ENCODE measurements at places on chromosomes 1 and 21.

DNA sequence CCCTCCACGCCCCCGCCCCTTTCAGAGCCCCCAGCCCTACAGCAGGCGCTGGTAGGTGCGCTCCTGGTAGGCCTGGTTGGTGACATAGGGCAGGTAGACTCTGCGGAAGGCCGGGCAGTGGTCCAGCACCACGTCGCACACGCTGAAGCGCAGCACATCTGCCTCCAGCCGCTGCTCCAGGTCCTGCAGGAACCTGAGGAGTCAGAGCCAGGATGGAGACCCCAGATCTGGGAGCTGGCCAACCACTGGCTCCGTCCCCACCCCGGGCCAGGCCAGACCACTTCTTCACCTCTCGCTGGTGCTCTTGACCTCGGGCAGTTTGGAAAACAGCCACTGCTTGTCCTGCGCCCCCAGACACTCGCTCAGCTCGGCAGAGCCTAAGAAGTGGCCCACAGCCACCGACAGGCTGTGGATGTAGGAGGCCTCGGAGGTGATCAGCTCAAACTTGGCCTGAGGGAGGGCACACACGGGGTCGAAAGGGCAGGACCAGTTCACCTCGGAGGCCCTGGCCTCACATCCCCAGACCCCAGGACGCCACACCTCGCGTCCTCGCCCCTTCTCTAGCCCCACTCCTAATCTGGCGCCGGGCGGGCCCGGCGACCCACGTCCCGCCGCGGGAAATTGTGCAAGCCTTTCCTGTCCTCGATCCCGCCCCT, 6.4 kb downstream of the ARHGEF19 start:
- no peak for DNase-seq

GRCh38 chr1:32246888-32247273, at the start of gene FAM167B:
TSS of gene FAM167B (plus strand) at chr1:32247222. CDS start at chr1:32247422, 200 bp downstream.
- DNase-seq = no peak

DNA sequence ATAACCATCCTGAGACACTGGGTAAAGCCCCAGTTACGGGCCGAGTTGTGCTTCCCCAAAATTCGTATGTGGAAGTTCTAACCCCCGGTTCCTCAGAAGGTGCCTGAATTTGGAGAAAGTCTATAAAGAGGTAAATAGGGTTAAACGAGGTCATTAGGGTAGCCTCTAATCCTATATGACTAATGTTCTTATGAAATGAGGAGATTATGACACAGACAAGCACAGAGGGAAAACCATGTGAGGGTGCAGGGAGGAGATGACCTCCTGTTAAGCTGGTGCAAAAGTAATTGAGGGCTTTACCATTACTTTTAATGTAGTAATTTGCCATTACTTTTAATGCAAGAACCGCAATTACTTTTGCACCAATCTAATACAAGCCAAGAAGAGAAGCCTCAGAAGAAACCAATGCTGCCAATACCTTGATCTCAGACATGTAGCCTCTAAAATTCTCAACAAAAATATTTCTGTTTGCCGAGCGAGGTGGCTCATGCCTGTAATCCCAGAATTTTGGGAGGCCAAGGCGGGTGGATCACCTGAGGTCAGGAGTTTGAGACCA, 260.8 kb downstream of the GPATCH2 start:
- DNase-seq = no peak

DNA sequence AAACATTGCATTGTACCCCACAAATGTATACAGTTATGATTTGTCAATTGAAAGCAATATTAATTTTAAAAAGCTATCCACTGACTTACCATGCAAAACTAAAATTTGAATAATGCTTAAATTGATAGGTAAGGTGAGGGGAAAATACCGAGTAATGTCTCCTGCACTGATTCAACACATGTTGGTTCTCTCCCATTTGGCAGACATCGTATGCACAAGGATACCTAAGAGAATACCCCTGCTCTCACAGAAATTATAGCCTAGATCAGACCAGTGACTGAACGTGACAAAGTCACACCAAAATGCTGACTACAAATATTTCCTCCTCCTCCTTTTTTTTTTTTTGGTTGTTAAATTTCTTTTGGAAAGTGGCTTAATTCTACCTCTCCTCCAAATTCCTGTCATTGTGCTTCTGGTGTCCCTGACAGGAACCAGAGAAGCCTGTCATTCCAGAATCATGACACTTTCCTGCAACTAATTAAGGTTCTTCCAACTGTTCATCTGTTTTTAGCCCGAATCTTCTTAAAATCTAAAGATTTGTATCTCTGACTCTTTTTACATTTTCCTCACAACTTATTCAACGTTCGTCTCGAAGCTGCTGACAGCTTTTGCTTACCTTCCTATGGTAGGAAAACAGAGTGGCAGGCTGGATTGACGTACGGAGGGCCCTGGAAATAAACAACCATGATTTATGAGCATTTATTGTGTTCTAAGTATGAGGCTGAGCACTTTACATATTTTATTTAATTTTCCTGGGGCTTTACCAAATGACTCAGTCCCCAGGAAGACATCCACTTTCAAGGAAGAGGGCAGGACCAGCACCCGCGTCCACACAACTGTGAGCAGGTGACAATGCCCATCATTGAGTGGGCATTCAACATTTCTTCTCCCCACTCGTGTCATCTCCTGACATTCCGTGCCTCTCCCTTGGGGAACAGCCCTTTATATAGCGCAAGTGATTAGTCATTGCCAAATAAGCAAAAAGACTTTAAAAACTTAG, 57.9 kb upstream of the KCNE2 start:
- DNase-seq = no peak

GRCh38 chr1:203041351-203041932, 15.2 kb downstream of the PPFIA4 start:
- no peak for DNase-seq

DNA sequence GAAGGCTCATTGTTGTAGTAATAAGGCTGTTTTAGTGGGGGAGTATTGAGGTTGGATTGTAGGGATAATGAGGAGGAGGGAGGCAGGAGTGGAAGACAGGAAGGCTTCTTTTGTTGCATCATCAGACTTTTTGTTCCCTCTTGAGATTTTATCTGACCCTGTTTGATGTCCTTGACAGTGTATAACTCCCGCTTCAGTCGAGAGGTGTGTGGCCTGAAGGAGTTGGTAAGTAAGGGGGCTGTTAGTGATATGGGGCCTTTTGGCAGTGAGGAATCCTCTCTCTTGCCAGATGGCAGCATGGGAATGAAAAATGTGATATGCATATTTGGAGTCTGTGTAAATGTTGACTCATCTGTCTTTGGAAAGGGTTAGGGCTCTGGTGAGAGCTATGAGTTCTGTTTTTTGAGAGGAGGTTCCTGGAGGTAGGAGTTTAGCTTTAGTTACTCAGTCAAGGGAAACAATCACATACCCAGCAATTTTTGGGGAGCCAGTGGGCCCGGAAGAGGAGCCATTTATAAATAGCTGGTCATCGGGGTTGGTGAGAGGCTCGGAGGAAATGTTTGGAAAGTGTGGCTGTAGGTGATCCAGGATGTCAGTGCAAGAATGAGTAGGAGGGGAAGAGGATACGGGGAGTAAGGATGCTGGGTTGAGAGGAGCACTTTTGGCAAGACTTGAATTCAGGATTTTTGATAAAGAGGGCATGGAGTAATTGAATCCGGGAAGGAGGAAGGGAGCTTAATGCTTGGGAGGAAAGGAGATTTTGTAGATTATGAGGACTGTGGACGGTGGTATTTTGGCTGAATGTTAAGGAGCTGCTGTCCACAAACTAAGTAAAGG, 136.7 kb upstream of the ETV3 start:
- no peak for DNase-seq

DNA sequence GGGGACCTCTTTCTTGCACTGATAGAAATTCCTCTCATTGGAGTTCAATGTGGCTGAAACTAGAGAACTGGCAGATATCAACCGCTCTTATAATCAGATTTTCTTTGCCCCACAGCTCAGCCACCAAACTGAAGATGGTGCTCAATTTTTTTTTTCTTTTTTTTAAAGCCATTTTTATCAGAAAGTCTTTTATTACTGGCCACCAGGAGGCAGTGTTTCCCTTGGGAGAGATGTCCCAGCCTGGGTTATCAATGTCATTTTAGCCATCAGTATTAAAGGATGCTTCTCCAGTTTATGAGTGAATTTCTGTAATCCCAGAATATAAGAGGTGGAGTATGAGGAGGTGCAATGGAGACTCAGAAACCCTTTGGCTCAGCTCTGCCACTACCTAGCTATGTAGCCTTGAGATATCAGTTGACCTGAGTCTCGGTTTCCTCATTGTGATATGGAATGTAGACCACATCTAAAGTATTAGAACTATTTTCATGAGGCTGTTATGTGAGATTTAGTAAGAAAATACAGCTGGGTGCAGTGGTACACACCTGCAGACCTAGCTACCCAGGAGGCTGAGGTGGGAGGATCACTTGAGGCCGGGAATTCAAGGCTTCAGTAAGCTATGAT, 27.6 kb downstream of the CD244 start:
- peak; percentile 65 for DNase-seq

GRCh38 chr1:230375780-230376179, 50.4 kb downstream of the PGBD5 start:
- peak; percentile 34 for DNase-seq

- no peak for DNase-seq
These were observed 13.4 kb downstream of the SLAMF1 start for GRCh38 chr1:160633330-160633903.

DNA sequence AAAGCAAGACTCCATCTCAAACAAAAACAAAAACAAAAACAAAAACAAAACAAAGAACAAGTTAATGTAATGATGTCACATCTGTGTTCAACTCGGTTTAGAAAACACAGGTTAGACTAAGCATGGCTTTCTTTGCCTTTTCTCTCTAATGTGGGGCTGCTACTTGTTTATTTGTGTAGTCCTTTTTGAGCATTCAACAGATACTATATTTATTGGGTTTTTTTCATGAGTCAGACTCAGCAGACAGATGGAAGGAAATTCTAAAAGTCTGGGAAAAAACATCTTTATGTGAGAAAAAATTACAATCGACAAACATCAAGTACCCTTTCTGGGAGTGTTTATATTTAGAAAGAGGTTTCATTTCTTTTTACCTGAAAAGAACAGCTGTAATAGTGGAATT, 22.3 kb upstream of the OTUD3 start:
- DNase-seq = no peak

- DNase-seq = no peak
These were observed 12.0 kb downstream of the XCL2 start for GRCh38 chr1:168531615-168532345.

DNA sequence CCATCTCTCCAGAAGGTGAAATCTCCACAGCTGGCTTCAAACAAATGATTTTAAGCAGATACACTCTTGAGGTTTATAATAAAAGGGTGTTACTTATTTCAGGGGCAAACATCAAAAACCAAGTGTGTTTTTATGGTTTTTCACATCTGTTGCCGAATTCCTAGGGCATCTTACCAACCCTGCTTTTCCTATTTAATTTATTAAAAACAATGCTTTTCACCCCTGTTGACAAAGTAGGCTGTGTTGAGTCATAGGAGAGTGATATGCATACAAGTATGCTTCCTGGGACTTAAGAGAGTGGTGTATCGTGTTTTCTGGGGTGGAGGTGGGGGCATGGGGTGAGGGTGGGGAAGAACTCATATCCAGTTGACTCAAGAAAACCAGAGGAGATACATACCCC, 29.3 kb upstream of the IL20 start:
- no peak for DNase-seq

DNA sequence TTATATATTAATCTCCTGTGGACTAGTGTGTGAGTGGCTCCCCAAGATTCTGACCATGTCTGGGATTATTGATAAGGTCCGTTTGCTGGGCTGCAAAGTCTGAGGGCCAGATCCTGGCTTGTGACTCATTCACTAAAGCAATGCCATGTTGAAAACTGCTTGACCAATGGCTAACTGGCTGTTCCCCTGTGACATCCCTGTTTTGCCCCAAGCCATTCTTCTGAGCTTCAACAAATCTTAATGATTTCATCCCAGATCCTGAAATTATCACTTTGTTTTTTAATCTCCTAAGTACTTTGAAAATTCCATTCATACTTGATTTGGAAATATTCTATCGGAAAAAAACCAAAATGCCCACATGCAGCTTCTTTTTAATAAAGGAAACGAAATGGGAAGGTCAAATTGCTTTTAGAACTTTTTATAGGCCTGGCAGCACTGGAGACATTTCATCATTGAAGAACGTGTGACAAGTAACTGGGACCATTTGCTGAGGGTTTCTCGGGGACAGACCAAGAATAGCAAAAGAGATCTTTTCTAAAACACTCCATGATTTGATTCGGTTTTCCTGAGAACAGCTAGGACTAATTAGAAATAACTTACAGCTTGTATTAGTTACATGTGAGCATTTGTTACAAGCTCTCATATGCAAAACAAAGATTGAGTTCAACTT, 121.3 kb downstream of the TGFB2 start:
- no peak for DNase-seq

- DNase-seq = peak; percentile 62
These were observed 10.2 kb downstream of the IRF2BP2 start for GRCh38 chr1:234599617-234600417.

GRCh38 chr1:51230501-51231078, 5.5 kb upstream of the RNF11 start:
- DNase-seq = no peak

DNA sequence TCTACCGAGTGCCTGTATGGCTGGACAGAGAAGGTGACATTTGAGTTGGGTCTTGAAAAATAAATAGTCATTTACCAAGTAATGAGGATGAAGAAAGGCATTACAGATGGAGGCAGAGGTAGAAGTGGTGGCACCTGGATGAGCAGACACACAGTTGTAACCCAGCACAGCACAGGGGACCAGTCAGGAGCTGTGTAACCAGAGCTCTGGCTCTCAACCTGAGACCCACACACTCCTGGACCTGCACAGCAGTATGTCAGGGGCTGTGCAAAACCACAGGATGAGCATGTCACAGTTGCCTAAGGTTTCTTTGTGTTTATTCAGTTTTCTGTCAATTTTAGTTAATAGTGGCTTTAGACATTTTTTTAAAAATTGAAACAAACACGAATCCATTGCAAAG, 11.3 kb upstream of the MCOLN3 start:
- DNase-seq = no peak

GRCh38 chr1:66723985-66724384, 28.3 kb upstream of the DYNLT5 start:
- DNase-seq = no peak

DNA sequence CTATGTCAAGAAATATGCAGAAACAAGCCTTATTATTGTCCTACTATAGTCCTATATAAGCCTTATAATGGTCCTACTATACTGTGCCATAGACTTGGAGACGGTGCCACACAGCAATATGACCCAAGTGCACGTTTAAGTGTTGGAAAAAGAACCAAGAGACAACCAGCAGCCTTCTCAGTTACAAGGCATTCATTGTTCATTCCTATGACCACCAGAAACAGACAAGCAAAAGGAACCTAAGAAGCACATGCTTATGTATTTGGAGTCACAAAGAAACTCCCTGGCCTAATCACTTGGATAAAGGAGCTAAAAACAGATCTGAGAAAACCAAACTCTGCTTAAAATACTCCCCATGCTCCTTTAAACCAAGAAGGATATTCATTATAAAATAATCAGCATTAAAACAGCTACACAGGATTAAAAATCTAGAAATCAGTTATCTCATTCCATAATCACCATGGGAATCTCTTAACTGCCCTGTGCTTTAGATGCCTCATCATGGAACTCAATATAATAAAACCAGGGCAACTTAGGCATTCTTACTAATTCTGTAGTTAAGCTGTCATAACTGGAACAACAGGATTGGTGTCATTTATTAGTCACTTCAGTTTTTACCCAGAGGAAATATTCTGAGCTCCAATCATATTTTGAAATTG, 7.0 kb downstream of the COLGALT2 start:
- DNase-seq = no peak

GRCh38 chr1:203028067-203028783, 1.9 kb downstream of the PPFIA4 start:
- no peak for DNase-seq

GRCh38 chr1:11531314-11531870, 52.4 kb downstream of the DISP3 start:
- no peak for DNase-seq
